NCI-H1092 (cell line): ENCODE measurements at places on chromosomes 3 and 15.

- no peak for DNase-seq
Measured at GRCh38 chr3:187996609-187997008, 157.3 kb upstream of the LPP start.

DNA sequence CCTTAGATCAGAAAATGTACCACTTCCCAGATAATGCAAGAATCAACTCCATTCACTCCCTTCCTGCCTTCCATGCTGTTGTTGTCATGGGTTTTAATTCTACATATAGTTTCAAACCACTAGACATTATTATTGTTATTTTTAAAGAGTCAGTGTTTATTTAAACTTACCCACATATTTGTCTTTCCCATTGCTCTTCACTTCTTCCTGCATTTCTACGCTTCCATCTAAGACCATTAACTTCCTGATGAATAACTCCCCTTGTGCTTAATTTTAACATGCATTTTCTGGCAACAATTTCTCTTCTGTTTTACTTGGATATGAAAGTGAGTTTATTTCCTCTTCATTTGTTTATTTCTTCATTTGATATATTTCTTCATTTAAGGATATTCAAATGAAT is 127.1 kb upstream of the FHIT start:
- no peak for DNase-seq

- no peak for DNase-seq
Measured at GRCh38 chr15:47663101-47663500, 54.2 kb upstream of the SEMA6D start.

DNA sequence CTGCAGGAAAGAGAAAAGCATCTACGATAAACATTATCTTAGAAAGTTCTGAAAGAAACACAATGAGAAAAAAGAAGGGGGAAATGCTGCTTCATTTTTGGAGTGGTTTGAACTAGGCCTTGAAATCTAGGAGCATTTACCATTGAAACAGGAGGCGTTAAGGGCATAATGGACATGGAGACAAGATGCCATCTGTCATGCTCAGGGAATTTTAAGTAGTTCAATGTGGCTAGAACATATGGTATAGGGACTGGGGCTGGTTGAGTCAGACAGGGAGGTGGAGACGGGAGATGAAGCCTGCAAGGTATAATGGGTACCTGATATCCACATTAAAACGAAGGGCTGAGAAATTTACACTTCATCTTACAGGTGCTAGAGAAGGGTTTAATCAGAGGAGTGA is 10.4 kb upstream of the PLAAT1 start:
- DNase-seq = no peak

- DNase-seq = no peak
Measured at GRCh38 chr3:50323092-50323600, 601 bp upstream of the HYAL2 start.

GRCh38 chr15:43492266-43492665 is 690 bp downstream of the TP53BP1 start:
- no peak for DNase-seq

GRCh38 chr3:42680271-42680670 is 5.1 kb upstream of the KLHL40 start:
- DNase-seq = no peak

- no peak for DNase-seq
Measured at GRCh38 chr3:171753025-171753472, 57.2 kb downstream of the PLD1 start.

GRCh38 chr3:49703443-49703927 is 14.1 kb downstream of the RNF123 start:
- no peak for DNase-seq

DNA sequence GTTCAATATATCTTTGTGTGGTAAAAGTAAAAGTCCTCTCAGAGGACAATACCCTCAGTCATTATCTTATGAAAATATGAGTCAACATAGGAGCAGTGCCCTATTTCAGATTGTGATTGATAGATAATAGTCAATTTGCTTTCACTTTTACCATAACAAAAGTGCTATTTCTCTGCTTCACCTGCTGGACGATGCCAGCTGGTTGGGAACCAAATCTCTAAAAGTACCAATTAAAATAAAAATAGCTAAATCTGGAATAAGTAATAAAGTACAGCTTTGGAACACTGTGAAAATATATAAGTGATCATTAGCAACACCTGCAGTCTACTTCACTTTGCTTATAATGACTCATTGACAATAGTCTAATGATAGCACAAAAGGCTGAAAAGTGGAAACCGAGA is 390.3 kb upstream of the AGTR1 start:
- DNase-seq = no peak

DNA sequence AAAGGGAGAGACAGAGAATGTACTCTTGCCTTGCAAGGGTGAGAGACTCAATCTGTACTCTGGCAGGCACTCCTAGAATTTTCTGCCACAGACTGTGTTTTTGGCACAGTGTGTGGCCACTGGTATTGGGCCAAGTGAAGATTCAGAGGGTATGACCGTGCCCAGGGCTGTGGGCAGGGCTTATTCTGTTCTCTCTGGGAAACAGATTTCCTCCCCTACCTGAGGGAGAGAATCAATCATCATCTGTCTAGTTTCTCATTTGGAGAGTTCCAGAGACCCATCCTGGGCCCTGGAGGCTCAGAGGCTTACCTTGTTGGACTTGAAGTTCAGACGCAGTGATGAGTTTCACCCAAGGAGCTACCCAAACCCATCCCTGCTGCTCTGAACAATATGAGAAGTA is 28.2 kb downstream of the CSTA start:
- DNase-seq = no peak

GRCh38 chr3:34277110-34277509 is 478.7 kb downstream of the PDCD6IP start:
- DNase-seq = no peak

DNA sequence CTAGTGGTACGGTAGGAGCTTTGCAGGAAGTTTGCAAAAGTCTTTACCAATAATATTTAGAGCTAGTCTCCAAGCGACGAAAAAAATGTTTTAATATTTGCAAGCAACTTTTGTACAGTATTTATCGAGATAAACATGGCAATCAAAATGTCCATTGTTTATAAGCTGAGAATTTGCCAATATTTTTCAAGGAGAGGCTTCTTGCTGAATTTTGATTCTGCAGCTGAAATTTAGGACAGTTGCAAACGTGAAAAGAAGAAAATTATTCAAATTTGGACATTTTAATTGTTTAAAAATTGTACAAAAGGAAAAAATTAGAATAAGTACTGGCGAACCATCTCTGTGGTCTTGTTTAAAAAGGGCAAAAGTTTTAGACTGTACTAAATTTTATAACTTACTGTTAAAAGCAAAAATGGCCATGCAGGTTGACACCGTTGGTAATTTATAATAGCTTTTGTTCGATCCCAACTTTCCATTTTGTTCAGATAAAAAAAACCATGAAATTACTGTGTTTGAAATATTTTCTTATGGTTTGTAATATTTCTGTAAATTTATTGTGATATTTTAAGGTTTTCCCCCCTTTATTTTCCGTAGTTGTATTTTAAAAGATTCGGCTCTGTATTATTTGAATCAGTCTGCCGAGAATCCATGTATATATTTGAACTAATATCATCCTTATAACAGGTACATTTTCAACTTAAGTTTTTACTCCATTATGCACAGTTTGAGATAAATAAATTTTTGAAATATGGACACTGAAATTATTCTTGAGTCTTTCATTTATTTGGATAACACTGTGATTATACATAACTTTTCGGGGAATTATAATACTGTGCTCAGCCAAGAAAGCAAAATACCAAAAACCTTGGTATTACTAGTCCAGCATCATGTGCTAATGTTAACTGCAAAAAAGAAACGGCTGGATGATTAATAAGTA is 2.2 kb downstream of the SOX2 start:
- no peak for DNase-seq

DNA sequence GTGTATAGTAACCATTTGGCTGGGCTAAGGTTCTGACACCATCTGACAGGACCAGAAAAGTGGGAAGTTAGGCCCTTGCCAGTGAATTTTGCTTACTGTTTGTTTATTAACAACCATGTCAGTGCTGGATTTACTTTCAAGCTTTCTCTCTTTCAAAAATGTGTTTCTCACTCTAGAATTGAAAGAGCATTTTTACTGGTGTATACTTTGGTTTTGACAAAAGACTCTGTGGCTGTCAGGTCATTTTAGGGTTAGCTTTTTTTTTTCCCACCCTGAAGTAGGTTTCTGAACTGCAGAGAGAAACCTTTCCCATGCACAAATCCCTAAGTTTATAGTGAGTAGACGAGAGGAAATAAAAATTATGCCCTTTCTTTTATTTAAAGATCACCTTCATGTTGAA is 230.0 kb upstream of the TBC1D5 start:
- no peak for DNase-seq

- DNase-seq = no peak
Measured at GRCh38 chr3:195818301-195818700, 6.6 kb upstream of the MUC4 start.

DNA sequence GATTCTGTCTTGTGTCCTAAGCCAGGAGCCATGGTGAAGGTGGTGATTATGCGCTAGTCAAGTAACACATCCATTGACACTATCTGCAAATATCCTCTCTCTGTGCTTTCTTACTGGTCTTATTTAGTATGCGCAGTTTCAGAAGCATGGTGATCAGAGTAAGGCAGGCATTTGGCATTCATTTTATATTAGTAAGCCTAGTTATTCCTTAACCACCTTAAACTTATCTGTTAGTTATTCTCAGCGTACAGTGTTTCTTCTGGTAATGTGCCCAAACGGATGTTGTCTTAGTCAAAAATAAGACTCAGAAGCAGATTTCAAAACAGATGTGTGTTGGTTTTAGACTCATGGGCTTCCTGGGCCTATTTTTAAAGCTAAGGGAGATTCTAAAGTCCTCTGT is 329.2 kb downstream of the GRM7 start:
- no peak for DNase-seq

DNA sequence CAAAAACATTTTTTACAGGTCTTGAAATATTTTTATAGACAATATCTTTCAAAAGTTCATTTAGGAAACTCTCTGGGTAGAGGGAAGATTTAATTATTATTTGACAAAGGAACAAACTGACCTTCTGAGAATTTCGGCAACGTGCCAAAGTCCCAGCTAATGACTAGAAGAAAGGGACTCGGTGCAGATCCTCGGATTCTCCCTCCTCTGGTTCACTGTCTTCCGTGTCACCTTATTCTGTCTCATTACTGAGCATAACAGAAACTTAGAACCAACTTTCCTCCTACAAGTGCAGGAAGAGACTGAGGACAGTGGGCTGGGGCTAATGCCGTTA is 339.1 kb downstream of the MECOM start:
- no peak for DNase-seq

- no peak for DNase-seq
Measured at GRCh38 chr15:82551646-82552247, 11.5 kb upstream of the RPS17 start.

- no peak for DNase-seq
Measured at GRCh38 chr3:167773584-167773983, 38.1 kb downstream of the SERPINI1 start.

GRCh38 chr3:63951492-63952247 is 39.5 kb upstream of the SCAANT1 start:
- DNase-seq = no peak

DNA sequence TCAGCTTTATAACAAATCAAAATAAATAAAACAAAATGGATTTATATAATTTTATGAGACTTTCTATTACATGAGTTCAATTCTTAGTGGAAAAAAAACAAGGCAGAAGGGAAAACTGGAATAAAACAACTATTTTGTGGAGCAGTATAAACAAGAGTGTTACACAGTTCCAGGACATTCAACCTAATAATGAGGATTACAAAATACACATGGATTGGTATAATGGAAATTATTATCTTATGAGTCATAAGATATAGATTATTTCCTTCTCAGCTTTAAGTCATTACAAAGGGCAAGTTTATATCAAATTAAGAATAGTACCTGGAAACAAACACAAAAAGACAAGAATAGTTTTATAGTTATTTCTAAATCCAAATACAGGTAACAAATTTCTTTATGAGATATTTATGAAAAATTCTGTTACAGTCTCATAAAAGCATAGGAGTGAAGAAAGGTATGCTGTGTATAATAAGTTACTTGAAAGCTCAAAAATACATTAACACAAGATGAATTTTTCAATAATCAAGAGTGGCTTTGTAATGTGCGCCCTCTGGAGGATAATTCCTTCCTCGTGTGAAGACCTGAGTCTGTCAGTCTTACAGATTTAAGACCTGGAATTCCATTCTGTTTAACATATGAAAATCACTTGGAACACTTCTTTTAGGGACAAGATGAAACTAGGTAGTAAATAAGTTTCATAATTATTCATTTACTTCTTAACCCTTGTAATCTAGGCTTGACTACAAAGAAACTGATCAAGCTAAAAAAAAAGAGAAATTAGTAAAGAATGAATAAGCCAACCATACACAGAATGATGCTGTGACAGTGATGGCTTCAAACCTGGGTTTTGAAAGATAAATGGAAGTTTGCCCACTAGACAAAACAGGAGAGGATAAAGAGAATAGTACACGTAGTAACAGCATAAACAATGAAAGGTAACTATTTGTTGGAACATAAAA is 9.5 kb downstream of the COPS2 start:
- no peak for DNase-seq

DNA sequence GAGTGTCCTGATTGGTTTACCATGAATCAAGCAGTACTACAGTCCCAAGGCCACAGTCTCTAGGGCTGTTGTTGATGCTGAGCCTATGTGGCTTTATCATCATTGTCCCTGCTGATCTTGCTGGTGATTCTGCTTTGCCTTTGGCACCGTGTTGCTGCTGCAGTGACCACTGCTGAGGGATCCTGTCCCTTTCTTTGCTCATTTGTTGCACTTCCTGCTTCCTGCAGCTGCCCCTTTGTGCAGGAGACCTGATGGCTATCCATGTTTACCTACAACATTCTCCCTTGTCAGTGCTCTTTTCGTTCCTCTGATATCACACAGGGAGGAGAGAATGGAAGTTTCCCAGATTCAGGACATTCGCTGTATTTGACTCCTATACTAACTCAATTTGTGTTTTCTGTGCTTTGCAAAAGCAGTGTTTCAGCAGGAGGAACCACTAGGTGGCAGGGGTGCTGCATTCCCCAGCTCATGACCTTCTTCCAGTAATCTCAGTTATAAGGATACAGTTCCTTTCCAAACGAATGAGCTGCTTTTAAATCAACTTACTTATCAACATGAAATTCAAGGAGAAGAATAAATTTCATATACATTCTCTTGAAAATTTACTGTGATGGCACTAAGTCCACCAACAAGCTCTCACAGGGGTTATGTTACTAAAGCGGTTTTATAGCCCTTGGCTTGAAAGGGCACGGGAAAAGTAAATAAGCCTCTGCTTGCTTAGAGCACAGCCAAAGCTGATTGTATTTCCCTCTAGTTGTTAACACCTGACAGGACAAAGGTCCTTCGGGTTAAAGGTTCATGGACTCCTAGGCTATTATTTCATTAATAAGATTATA is 9.7 kb upstream of the THUMPD3 start:
- peak; percentile 28 for DNase-seq

- DNase-seq = no peak
Measured at GRCh38 chr15:46441294-46442062, 806.6 kb downstream of the SQOR start.

DNA sequence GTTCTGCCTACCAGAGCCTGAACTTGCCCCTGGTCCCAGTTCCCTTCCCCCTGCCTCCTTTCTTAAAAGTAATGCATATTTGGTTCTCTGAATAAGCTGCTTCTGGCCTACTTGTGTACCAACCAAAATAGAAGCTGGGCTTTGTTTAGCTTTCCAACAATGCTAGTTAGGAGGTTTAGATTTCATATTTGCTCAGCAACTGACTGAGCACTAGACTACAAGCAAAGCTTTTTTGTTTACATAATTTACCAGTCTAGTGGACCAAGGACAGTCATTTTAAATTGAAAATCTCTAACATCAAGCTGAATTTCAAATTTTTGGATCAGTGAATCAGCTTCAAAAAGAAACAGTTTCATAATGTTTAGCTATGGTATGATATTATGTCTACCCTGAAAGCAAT is 331.2 kb downstream of the ULK4 start:
- no peak for DNase-seq

GRCh38 chr3:135216659-135217058 is 421.6 kb downstream of the EPHB1 start:
- no peak for DNase-seq
